Neural progenitor cell (in vitro differentiated cells): ENCODE measurements at places on chromosomes 11 and 22.

GRCh38 chr22:49349841-49350381 is 477.8 kb downstream of the BRD1 start:
- DNase-seq = no peak

GRCh38 chr11:68709062-68709461 is 24.7 kb downstream of the GAL start:
- no peak for DNase-seq

- no peak for DNase-seq
These were observed 35.6 kb downstream of the ARL14EP start for GRCh38 chr11:30358536-30358935.

GRCh38 chr11:68042219-68043028 is 3.6 kb downstream of the TCIRG1 start:
- DNase-seq = no peak

DNA sequence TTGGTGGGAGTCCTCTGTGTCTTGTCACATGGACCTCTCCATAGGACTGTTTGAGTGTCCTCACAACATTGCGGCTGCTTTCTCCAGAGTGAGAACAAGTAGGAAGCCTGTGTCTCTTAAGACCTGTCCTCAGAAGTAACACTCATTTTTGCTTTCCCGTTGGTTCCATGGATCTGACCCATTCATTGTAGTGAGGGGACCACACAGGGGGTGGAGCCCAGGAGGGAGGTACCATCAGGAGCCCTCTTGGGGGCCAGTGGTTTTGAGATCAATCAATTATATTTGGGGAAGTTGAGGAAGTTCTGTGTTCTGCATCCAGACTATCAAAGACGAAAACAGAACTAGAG is 5.4 kb upstream of the ELFN2 start:
- no peak for DNase-seq

DNA sequence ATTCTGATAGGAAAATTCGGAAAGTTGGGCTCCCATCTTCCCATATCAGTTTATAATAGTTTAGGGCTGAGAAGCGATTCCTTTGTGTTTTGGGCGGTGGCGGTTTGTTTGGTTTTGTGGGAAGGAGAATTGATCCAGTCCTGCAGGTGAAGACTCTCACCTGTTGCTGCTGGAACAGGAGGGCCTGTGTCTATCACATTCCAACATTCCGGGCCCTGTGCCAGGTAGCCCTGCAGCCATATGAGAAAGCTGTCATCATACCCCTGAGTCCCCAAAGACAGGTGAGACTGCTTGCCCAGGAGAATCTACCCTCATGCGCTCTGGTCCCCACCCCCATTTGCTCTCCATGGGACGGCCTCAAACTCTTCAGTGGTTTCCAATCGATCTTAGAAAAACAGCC is 62.1 kb downstream of the TRAF6 start:
- DNase-seq = no peak
